Hematopoietic multipotent progenitor cell (in vitro differentiated cells): ENCODE measurements at places on chromosomes 5 and 9.

DNA sequence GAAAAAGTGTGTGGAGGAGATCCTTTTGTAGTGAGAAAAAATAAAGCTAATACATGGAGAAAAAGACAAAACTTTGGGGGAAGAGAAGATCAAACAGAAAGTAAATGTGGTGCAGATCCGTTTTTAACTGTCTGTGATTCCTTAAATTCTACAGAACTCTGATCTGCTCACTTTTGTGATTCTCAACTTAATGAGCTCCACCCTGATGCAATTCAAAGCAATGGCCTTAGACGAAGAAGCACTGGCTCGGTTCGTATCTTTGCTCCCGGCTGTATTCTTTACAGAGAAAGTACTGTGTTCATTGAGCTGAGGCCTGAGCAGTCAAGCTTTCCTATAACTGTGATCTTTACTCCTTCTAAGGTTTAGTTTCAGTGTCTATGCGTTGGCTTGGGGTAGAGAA is 453.4 kb downstream of the DMAC1 start:
- no peak for DNase-seq

- DNase-seq, result no peak
These were observed 66.5 kb downstream of the LHX2 start for GRCh38 chr9:124077915-124078572.

DNA sequence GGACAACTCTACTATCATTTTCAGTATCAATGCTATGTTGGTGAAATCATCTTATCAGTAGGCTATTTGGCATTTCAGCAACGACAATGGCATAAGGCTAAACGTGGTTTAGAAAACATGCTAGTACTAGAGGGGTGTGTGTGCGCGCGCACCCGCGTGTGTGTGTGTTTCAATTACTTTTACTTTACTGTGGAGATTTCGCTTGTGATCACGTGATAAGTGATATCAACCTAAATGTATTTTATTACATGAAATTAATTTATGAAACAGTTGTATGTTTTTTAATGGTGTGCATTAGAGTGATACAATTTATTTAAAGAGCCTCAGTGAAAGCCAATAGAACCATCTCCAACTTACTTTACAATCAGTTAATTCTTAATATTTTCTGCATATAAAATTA is 587.9 kb upstream of the ITGA1 start:
- no peak for DNase-seq

DNA sequence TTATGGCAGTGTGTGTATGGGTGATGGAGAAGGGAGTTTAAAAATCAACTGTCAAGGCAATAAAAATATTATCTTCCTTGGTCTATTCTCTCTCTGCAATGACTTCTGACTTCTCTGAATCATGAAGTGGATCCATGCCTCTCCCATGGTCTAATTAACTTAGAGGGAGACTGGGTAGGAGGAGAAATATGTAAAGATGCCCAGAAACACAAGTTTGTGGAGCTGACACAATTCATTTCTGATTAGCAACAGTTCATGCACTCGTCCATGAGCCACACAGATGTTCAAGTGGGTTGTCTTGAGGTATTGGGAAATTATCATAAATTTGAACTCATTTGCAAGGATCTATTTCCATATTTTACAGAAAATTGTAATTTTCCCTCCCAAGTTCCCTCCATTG is 38.1 kb downstream of the INSYN2B start:
- DNase-seq, result no peak

DNA sequence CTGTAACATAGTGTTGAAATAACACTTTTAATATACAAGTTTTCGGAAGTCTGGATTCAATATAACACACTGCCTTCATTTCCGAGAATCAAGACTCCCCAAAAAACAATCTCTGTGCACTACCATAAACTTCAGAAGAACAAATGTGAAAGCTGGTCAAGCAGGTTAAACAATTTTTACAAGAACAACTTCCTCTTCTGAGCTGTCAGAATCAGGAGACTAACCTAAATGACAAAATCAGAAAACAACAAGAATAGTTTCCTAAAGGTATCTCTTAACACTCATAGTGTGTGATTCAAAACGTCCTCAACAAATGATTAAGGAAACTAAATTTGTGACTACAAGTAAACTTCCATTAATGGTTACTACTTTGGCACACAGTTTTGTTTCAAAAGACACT is 11.6 kb downstream of the C9orf72 start:
- no peak for DNase-seq

- no peak for DNase-seq
These were observed 122.0 kb downstream of the WDR70 start for GRCh38 chr5:37501152-37501551.

GRCh38 chr9:34995670-34996060 is 6.1 kb downstream of the DNAJB5 start:
- no peak for DNase-seq

GRCh38 chr9:71665247-71665646 is 103.1 kb downstream of the CEMIP2 start:
- no peak for DNase-seq

GRCh38 chr9:120886490-120886967 is 9.5 kb upstream of the PHF19 start:
- no peak for DNase-seq

GRCh38 chr9:36091026-36091953 is 45.2 kb upstream of the GLIPR2 start:
- no peak for DNase-seq

- no peak for DNase-seq
These were observed 25.7 kb upstream of the KCNV2 start for GRCh38 chr9:2691626-2692025.

DNA sequence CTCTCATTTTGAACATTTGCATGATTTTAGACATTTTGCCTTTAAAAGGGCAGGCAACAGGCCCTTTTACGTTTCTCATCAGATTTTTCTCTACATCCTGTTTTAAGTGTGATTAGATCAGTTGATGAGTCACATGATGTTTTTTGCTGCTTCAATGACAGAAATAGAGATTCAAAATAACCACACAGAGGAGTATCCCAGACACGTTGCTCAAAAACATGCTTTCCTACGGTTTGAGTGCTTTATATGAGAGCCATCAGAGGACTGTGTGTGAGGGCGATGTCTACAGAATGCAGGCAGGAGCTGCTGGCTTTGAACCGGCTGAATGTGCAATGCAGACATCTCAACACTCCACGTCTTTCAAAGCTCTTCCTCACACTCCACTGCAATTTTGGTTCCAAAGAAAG is 42.1 kb downstream of the OTULIN start:
- no peak for DNase-seq

- no peak for DNase-seq
These were observed 49.2 kb upstream of the NREP start for GRCh38 chr5:111806156-111806555.

DNA sequence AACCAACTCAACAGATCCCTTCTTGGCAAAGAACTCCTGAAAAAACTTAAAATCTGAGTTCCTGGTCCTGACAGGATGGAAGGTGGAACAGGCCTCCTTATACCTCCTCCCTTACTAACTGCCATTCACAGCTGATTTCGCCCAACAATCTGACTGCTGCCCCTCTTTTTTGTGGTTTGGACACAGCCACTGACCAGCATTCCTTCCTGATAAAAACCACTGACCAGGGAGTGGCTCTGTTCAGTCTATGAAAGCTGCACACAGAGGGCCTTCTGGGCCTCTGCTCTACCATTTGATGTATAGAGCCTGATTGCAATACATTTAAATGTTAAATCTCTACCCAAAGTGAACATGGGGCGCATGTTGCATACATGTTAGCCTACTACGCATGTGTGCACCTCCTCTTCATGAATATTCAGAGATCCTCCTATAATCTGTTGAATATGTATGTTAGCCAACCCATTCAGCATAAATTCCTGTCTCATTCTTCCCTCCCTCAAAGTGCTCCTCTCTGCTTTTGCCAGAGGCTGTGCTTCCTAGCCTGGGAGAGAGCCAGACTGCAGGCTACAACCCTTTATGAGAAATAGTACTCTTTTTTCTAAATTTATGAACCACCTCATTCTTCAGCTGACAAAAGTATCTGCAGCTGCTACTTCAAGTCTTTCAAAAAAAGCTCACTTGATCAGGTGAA is 93.7 kb upstream of the MRPS30 start:
- DNase-seq, result no peak

- DNase-seq, result no peak
These were observed 59.3 kb upstream of the MYO10 start for GRCh38 chr5:16995372-16995771.

GRCh38 chr5:161410640-161411039 is 135.9 kb downstream of the GABRB2 start:
- DNase-seq, result no peak

GRCh38 chr9:116539549-116539948 is 147.6 kb upstream of the TRIM32 start:
- no peak for DNase-seq

DNA sequence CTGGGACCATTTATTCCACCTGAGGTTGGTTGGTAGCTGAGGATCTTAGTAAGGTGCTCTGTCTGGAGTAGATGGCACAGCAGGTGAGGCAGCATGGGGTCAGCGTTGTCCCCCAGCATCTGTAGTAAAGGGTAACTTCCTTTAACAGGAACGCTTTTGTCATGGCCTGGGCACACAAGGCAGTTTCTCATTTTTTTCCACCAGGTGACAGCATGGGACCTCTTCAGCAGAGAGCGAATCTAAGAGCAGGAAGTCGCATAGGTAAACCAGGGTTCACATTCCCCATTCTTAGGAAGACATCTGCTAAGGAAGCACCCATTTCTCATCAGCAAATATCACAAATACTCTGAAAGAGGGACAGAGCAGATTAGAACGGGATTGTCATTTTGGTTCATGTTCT is 56.5 kb downstream of the GPR107 start:
- no peak for DNase-seq

DNA sequence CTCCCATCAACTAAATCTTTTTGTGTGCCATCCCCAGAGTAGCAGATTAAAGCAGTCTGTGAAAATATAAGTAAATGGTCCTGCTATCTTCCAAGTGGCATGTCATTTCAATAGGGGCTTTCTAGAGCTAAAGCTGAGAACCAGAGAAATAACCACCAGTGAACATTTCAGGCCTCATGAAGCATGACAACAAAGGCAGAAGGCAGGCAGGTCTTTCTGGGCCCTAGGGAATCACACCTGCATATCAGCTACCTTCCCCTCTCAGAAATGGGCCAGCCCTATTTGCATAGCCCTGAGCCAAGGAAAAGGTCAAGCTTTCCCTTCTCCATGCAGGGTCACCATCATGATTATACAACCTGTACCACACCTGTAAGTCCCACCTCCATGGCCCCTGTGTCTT is 205.3 kb downstream of the DEPDC1B start:
- no peak for DNase-seq

GRCh38 chr5:180604271-180604670 is 13.0 kb upstream of the SCGB3A1 start:
- DNase-seq, result no peak

GRCh38 chr5:138344887-138345622 is 7.0 kb downstream of the FAM53C start:
- DNase-seq, result no peak

GRCh38 chr5:16082982-16083381 is 96.6 kb downstream of the MARCHF11 start:
- DNase-seq, result no peak

- DNase-seq, result no peak
These were observed 247.4 kb downstream of the SMARCA2 start for GRCh38 chr9:2262386-2263071.

GRCh38 chr9:131530920-131531832 is at the start of gene UCK1:
UCK1 (minus strand) TSS chr9:131531263; CDS start chr9:131531174, 89 bp downstream.
- peak; percentile 69 for DNase-seq

GRCh38 chr9:5554254-5554653 is 43.9 kb downstream of the PDCD1LG2 start:
- no peak for DNase-seq

DNA sequence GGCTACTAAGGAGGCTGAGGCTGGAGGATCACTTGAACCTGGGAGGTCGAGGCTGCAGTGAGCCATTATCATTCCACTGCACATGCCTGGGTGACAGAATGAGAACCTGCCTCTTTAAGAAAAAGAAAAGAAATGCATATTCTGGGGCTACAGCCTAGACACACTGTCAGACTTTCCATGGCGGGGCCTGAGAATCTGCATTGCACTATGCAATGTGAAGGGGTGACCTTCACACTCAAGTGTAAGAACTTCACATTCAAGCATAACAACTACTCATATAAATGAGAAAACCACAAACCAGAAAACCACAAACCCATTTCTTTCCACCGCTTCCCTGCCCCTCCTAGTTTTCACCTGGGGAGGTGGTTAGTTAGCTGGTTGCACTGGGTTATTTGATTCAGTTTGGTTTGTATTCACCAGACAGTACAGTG is 18.0 kb upstream of the FBP2 start:
- no peak for DNase-seq

GRCh38 chr9:77839459-77840140 is 191.5 kb upstream of the GNA14 start:
- DNase-seq, result no peak

DNA sequence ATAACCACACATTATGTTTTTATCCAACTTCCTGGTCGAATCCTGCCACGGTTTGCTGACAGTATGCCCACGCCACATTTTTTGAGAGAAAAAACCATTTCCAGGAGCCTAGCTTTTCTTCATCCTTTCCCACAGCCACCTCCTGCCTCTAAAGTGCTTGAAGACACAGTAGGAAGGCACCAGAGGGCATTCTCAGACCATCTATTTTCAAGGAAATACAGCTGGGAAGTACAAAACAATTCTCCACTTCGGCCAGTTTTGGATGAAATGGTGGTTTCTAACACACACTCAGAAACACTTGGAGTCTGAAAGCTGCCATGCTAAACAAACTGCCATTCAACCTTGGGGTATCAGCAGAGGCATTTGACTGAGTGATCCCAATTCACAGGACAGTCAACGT is 86.3 kb upstream of the RPS23 start:
- DNase-seq, result peak; percentile 24

GRCh38 chr5:92969781-92970237 is 611.2 kb downstream of the NR2F1-AS1 start:
- no peak for DNase-seq

DNA sequence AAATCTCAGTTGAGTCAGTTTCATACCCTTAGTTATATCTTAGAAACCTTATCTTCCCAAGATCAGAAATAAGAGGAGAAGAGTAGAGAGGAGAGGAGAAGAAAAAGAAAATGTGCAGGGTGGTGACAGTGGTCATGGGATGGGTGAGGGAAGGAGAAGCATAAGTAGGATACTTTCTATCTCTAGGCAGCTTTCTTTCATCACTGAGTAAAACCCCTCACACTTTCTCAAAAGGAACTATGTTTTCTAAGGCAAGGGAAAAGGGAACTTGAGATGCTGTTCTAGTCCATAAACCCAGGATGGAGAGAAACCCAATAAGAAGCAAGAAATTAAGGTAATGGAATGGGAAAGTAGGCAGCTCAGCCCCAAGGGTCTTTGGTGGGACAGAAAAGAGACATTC is 225.3 kb downstream of the MCTP1 start:
- no peak for DNase-seq

GRCh38 chr9:93674580-93675335 is 98.4 kb downstream of the PHF2 start:
- DNase-seq, result no peak

DNA sequence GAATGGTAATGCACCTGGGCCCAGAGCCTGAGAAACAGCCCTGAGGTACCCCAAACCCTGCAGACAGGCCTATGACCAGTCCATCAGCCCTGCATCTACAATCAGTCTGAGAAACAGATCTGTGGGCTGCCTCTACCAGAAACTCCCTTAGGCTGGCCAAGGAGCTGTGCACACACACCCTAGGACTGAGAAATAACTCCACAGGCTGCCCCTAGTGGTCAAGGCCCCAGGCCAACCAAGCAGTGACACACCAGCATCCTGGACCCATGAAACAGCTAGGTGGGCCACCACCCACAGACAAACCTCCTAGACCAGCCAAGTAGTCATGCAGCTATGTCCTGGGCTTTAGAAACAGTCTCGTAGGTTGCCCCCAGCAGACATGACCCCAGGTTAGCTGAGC is 253.6 kb upstream of the VLDLR start:
- no peak for DNase-seq
